ENCODE measurements at places on chromosomes 6 and 20.

- DNase-seq, result no peak
Observed at GRCh38 chr20:32991383-32991782, 12.8 kb downstream of the SUN5 start.

GRCh38 chr6:15689586-15690482 is 27.0 kb upstream of the DTNBP1 start:
- no peak for DNase-seq

DNA sequence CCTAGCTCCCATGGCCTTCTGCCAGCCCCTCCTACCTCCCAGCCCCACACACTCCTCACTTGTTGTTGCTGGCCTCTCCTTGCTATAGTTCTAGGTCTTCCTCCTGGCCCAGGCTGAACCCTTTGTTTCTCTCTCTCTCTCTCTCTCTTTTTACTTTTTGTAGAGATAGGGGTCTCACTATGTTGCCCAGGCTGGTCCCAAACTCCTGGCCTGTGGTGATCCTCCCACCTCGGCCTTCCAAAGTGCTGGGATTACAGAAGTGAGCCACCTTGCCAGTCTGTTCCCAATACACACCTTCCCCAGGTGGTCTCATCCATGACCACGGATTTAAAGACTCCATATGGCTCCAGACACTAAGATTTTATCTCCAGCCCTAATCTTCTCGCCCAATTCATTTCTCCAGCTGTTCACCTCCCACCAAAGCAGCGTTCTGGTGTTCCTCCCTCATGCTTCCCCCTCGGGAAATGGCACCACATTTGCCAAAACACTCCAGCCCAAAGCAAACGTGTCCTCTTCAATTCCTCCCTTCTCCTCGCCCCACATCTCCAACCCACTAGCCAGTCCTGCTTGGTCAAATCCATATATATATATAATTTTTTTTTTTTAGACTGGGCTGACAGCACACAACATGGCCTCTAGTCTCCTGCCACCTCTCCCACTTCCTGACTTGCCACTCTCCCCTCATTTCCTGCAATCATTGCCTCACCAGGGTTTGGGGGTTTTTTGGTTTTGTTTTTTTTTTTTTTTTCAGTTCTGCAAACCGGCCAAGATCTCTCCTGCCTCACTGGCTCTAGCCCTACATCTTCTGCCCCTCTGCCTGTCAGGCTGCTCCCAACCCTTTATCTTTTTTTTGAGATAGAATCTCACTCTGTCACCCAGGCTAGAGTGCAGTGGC is 104.4 kb downstream of the NCR2 start:
- DNase-seq, result no peak

GRCh38 chr20:6665621-6666355 is 101.7 kb upstream of the BMP2 start:
- DNase-seq, result no peak
